ENCODE measurements at places on chromosomes 3 and 15. TPM values are rescaled to one million over a fixed set of nuclear protein-coding genes. Genes with fewer than 3 reads are reported as not detected.

RNF168 gene
- 4.2 TPM for polyA plus RNA-seq

ZPLD1 gene
- not detected for polyA plus RNA-seq

COL6A5 gene
- not detected for polyA plus RNA-seq

MME gene
- 0.54 TPM for polyA plus RNA-seq

CTXN2 gene
- 0.69 TPM for polyA plus RNA-seq

CRABP1 gene
- polyA plus RNA-seq = 7.0 TPM

MRPL3 gene
- polyA plus RNA-seq = 107 TPM

CPNE9 gene
- polyA plus RNA-seq = 0.32 TPM

ECE2 gene
- polyA plus RNA-seq = 0.42 TPM

Measured in neural cell (in vitro differentiated cells).